Fibroblast of skin of right biceps (primary cell): ENCODE measurements at places on chromosomes 16 and 17.

GRCh38 chr17:39706383-39706782 is 6.5 kb downstream of the ERBB2 start:
- no peak for DNase-seq

DNA sequence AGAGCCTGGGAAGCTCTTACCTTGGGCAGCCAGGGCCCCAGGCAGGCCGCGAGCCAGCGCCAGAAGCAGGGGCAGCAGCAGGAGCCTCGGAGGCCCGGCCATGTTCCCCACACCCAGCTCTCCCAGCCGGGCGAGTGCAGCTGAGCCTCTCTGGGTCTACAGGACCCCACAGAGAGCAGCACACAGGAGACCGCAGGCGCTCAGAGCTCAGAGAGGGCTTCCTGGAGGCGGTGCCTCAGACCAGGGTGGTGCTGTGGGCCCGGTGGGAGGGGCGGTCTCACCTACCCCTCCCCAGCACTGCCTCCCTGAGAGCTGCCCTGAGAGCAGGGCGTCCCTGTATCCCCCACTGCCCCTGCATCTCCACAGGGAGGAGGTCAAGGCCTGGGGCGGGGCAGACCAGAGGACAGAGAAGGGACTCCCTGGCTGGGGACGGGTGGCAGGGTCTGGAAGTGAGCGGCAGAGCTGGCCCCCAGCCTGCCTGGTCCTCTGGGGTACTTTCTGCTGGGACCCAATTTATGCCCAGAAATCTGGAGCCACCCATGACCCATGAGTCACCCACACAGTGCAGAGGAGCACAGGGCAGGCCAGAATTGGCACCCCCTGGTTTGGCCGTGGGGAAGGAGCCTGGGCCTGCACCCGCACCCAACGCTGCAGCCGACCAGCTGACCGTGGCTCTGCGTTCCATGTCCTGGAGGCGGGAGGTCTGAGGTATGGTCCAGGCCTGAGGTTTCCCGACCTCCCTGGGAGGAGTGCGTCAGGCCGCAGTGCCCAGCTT is at the start of gene CD7:
TSS of gene CD7 (minus strand) at position 215 of the 775 bp plus-strand sequence. CDS start at position 102, 113 bp downstream.
- DNase-seq, result no peak

- DNase-seq, result no peak
Measured at GRCh38 chr17:863880-864279, 81.7 kb downstream of the MRM3 start.

DNA sequence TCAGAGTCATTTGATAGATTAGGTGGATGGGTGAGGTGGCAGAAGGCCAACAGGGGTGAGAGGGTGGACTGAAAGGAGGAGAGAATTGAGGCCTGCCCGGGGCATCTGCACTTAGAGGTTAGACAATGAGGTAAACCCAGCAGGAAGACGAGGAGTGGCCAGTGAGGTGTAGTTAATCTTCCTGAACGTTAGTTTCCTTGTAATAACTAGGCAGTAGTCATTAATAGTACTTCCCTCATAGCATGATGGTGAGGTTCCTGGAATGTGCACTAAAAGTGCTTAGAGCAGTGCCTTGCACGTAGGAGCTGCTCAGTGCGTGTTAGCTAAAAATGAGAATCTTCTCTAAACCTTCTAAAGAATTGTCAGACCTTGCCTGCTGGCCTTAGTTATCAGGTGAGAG is 13.5 kb upstream of the KSR1 start:
- no peak for DNase-seq

DNA sequence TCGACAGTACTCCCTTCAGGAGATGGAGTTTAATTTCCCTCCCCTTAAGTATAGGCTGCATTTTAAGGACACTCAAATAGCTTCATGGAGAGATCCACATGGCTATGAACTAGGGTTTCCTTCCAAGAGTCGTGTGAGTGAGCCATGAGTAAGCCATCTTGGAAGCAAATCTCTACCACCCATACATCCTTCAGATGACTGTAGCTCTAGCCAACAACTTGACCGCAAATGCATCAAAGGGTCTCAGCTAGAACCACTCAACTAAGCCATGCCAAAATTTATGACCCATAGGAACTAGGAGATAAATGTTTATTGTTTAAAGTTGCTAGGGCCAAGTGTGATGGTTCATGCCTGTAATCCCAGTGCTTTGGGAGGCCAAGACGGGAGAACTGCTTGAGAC is 43.4 kb downstream of the METTL16 start:
- peak; percentile 77 for DNase-seq

- no peak for DNase-seq
Measured at GRCh38 chr17:58271216-58271931, 9.4 kb downstream of the MPO start.

- peak; percentile 78 for DNase-seq
Measured at GRCh38 chr16:74998481-74999218, at the start of gene ZNRF1. ZNRF1 (plus strand) TSS chr16:74999024; CDS start chr16:74999672, 648 bp downstream.

DNA sequence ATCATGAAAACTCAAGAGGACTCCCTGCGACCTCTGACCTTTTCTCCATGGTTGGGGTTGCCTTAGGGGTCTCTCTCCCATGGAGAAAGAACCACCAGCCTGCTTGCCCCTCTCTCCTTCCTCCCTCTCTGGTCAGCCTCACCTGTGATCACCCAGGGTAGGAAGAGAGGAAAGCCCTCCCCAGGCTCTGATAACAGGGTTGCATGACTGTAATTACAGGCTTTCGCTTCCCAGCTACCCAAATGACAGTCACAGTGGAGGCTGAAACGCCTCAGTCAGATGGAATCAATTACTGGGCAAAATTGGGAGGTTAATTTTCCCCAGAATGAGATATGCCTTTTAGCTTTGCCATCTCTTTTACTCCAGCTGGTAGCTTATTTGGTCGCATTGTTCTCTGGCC is 265.8 kb upstream of the SOX9 start:
- no peak for DNase-seq

DNA sequence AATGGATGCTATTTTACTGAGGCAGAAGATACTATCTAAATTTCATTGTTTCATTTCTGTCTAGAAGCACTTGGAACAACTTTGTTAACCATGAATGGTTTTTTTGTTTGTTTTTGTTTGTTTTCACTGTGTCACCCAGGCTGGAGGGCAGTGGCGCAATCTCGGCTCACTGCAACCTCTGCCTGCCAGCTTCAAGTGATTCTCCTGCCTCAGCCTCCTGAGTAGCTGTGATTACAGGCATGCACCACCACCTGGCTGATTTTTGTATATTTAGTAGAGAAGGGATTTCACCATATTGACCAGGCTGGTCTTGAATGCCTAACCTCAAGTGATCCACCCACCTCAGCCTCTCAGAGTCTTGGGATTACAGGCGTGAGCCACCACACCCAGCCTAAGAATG is 40.5 kb downstream of the ABHD15 start:
- no peak for DNase-seq

DNA sequence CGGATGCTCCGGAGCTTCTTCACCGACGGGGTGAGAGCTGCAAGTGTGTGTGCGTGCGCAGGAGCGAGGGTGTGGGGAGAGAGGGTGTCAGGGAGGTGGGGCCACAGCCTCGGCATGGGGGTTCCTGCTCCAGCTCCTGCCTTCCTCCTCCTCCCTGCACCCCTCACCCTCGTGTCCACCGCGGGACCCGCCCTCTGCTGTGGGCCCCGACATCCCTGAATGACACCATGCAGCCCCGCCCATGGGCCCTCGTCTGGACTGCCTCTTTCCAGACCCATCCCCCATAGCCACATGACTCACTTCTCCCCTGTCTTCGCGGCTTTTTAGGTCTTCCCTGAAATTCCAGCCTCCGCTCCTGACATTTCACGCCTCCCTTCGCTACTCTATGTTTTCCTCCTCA is 41.6 kb downstream of the ARHGAP23 start:
- DNase-seq, result peak; percentile 91

- no peak for DNase-seq
Measured at GRCh38 chr16:1590930-1591705, 20.8 kb downstream of the IFT140 start.

GRCh38 chr17:42617956-42618431 is 8.5 kb downstream of the TUBG1 start:
- DNase-seq, result no peak

DNA sequence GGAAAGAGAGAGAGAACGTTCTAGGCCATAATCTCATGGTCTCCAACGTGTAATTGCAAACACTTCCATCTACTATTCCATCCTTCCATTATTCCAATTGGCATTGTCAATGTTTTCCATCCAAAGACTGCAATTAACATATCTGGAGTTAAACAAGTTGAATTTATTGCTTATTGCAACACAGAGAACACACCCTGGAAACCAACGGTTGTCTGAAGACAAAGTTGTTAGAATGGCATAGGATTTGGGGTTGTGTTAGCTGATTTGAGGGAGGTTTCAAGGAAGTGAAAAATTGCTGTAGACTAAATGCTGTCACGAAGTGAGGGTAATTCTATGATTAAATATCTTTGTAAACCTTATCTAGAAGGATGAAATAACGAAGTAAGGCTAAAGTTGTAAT is 178.8 kb downstream of the CNTNAP4 start:
- no peak for DNase-seq

DNA sequence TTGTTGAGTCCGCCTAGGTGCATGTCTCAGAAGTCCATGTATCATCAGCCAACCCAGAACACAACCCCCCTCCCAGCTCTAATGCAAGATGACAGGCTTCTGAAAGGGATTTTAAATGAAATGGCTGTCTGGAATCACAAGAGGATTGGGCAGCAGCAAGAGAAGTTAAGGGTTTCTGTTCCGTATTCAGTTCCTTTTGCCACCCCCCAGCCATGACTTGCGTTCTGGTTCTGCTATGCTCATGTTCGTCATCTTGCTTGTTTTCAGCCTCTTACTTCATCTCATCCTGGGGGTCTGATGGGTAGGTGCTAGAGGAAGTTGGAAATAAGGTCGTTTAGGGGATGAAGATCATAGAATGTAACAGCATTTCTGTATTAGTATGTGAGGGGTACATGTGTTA is 12.0 kb downstream of the MINK1 start:
- no peak for DNase-seq

DNA sequence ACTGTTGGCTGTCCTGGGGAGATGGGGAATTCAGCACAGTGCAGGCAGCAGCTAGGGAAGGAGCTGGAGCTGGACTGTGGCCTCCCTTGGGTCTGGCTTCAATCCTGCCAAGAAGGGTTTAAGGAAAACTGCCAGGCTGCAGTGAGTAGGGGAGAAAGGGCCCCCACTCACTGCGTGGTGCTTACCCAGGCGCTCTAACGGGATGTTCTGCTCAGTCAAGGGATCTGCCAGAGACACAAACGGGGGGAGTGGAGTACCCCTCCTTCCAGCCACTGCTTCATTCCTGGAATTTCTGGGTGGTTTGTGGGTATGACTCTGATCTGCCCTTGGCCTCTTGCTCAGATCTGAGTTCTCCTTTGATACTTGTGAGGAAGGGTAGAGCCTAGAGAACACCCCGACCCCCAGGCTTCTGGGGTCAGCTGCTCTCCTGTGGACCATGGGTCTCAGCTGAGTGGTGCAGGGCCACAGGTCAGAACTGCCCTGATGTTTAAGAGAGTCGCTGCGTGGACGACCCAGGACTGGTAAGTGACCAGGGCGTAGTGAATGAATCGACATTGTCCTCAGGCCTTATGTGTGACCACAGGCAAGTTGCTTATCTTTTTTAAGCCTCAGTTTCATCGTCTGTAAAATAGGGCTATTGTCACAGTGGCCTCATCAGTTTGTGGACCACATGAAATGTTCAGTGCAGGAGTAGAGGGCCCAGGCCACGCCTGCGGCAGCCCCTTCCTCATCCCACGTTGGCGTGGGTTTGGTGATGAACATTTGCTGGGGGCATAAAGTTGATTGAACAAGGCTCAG is 9.6 kb downstream of the CRISPLD2 start:
- peak; percentile 95 for DNase-seq

DNA sequence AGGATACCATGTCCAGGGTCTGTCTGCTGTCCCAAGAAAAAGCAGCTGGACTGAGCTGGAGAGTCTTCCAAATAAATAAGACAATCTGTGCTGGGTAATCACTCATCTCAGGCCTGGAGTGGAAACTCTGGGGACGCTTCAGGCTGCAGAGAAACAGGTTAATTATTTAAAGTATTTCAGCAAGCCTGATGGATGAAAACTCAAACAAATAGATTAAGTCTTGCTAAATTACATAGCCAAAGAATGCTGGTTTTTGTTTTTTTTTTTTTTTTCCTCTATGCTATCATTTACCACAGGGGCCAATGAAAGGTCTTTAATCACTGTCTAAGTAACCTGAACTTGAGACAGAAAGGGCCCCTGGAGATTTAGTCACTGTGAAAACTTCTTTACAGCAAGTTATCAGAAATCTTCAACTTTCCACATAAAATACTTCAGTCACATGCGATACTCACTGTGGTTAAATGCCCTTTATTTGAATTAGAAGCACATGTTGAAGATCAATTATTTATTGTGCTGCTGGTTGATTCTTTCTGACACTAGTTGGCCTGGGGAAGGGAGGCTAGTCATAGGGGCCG is 31.0 kb upstream of the KCNJ2 start:
- DNase-seq, result peak; percentile 71

DNA sequence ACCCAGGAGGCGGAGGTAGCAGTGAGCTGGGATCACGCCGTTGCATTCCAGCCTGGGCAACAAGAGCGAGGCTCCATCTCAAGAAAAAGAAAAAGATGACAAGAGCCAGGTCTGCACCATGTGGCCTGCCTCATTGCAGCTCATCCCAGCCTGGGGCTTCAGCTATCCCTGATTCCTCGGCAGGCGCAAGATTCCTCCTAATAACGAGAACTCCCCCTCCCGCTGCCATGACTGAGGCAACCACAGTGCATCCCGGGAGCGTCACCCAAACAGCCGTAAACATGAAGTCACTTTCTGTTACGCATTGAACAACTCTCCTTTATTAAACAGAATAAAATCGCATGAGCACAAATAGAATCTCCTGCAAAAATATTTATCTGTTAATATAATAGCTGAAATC is 120.6 kb downstream of the MGAT5B start:
- no peak for DNase-seq

DNA sequence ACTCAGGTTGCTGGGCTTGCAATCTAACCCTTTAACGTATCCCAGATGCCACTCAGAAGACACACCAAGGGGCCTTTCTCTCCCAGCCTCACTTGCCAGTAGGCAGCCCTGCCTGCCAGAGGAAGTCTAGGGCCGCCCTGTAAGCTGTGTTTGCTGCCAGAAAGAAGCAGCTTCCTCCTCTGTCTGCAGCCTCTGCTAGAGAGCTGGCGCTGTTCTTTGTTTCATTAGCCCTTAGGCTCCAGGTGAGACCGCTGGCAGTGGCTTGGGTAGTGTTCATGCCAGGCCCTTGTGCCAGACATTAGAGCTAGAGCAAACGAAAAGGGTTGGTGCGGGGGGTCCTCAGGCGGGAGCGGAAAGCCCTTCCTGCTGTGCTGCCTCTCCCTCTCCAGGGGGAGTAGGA is 8.9 kb downstream of the CTRL start:
- no peak for DNase-seq

- no peak for DNase-seq
Measured at GRCh38 chr17:57471868-57472368, 215.6 kb downstream of the MSI2 start.

GRCh38 chr17:79983456-79983855 is 52.2 kb downstream of the TBC1D16 start:
- no peak for DNase-seq

- DNase-seq, result peak; percentile 26
Measured at GRCh38 chr17:29929006-29929532, 959 bp downstream of the SSH2 start.

GRCh38 chr16:12094537-12095265 is 118.2 kb downstream of the SNX29 start:
- peak; percentile 26 for DNase-seq
